Muscle of leg (tissue), 16 donors: ENCODE measurements at places on chromosomes 12 and 14. TPM values are rescaled to one million over a fixed set of nuclear protein-coding genes. Genes with fewer than 3 reads are reported as not detected.

INSM2 gene
- not detected for polyA plus RNA-seq

TPH2 gene
- not detected for polyA plus RNA-seq

SCN8A gene
- polyA plus RNA-seq: 0.24 TPM

PLEKHG3 gene
- polyA plus RNA-seq: 17.6 TPM

SYT1 gene
- polyA plus RNA-seq: 1.6 TPM
